ENCODE measurements at places on chromosomes 2 and 18.

- DNase-seq, result no peak
These were observed 248.0 kb downstream of the MYCN start for GRCh38 chr2:16188261-16188890.

DNA sequence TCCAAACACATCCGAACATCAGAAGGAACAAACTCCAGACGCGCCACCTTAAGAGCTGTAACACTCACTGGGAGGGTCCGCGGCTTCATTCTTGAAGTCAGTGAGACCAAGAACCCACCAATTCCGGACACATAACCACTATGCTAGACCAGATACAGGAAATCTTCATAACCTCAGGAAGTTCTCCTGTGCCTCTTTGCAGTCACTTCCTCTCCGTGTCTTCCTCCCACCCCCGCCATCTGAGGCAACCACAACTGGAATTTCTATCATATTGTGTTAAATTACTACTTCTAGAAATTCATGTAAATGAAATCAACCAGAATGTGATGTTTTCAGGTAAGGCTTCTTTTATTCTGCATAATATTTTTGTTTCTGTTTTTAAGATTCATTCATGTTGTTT is 631.0 kb upstream of the NXPH2 start:
- DNase-seq, result no peak

- no peak for DNase-seq
These were observed 52.0 kb downstream of the PXDN start for GRCh38 chr2:1692342-1692741.

DNA sequence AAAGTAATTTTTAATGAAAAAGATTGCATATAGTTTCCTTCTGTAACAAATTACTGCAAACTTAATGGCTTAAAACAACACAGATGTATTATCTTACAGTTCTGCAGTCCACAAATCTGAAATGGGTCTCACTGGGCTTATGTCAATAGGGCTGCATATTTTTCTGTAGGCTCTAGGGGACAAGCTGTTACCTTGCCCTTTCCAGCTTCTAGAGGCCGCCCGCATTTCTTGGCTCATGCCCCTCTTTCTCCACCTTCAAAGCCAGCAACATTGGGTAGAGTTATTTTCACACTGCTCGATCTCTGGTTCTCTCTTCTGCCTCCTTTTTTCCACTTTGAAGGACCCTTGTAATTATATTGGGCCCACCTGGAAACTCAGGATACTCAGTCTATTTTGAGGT is 16.7 kb downstream of the COPS8 start:
- DNase-seq, result no peak

DNA sequence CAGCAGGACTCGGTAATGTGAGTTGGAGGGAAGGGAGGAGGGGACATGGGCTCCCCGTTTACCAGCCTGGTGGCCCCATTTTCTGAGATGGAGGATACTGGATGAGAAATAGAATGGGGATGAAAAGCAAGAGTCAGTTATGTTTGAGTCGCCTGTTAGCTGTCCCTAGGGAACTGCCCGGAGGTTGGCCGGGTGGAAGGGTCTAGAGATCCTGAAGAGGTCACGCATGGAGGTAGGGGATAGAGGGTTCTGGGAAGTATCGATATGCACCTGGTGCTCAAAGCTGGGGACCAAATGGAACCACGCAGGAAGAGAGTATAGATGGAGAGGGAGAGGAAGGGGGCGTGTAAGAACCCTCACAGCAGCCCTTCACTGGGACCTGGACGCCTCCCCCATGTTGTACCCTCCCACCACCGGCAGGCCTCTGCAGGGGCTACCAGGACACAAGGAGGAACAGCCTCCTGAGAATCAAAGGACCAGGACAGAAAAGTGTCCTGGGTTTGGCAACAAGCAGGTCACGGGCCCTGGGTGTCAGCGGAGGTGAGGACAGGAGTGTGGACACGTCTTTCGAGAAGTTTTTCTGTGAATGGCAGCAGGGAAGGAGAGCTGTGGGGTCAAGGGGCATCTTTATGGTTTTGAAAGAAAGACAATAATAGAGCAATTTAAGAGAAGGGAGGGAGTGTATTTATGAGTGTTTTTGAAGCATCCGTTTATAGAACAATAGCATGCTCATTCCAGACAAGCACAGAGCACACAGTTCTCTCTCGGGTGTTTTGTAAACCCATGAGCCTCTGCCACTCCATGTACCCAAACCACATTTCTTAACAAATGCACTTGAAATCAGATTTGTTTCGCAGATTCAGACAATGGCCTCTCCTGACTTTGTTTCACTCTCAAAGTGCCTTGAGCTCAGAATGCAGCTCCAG is 132.2 kb downstream of the SMAD7 start:
- no peak for DNase-seq

DNA sequence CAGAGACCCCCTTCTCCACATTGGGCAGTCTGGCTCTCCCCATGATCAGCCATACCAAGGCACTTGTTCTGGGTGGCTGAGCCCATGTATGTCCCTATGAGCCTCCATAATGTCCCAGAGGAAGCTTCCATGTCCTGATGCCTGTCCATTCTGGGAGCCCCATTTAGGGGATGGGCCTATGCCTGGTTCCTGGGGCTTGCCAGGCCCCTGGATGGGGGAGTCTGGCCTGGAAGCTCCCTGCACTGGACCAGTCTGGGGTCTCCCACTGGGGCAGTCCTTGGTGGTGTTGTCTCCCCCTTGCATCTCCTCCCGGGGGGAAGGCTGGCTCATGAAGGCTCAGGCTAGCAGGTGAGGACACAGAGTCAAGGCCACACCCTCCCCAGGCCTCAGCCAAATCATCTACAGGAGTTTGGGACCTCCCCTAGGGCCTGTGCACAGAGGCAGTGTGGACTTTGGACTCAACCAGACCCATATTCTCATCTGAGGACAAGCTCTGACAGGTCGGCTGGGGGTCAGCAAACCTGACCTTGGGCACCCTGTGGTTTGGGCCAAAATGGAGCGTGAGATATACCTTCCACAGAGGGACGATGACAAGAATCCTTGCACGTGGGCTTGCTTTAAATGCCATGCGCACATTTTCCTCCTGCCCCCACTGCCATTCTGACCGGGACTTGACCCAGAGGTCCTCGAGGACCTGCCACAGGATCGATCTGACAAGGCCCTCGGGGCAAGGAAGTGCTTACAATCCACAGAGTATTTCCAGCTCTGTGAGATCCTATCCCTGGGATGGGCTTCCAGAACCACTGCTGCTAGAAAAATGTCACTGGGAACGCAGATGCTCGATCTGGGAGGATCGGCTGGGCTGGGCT is 38.8 kb downstream of the INHBB start:
- DNase-seq, result no peak

DNA sequence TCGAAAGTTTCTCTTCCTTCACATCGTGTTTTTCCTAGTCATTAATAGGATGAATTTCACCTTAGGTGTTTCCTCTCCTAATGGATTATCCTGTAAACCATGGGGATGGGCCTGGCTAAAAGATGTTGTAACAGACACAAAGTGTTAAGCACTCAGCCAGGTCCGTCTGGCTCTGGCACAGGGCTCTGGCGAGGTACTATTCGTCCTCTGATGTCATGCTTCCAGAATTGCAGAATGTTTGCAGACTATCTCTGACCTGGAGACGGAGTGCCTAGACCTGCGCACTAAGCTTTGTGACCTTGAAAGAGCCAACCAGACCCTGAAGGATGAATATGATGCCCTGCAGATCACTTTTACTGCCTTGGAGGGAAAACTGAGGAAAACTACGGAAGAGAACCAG is 13.2 kb downstream of the ATG16L1 start:
- no peak for DNase-seq

DNA sequence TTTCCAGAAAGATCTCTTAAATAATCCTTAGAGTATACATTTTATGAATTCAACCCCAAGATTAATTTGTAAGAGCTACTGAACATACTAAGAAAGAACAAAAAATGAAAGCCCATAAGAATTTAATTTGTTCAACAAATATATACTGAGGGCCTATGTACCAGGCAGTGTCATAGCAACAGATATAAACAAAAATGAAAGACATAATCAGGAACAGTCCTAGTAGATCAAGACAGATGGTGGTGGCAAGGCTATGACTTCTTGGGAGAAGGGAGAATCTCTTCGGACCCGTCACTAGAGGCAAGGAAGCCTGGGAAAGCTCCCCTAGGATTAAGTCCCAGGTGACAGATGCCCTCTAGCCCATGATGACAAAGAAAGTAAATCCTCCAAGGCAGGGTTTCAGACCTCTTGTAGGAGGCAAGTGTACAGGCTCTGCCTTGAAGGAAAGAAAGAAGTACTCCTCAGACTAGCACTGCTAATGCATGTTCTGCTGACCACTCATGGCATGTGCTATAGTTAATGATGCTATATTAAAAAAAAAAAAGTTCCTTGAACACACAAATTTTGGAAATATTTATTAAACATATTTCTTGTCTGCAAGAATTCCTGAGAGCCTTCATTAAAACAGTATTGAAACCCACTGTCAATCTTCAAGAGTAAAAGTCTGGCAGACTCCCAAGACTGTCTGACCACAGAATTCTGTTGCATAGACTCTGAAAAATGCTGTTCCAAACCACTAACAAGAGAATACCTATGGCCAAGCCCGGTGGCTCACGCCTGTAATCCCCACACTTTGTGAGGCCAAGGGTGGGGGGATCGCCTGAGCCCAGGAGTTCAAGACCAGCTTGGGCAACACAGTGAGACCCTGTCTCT is 31.5 kb downstream of the NOL10 start:
- no peak for DNase-seq

DNA sequence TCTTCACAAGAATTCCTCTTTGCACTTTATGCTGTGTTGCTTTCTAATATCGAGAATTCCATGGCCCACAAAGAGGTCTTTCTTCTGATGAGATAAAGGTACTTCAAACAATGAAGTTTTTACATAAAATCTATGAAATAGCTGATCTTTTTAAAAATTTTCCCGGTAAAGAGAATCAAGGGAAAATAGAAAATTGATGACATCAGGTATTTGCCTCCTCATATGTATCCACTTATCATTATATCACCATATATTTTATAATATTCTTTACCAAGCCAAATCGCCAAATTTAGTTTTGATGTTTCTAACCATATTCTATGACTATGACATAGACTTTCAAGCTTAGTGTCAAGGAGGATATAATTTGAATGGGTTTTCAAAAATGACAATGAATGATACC is 139.8 kb downstream of the CHST9 start:
- DNase-seq, result no peak

Measured in NT2/D1 (cell line).